ENCODE measurements at places on chromosomes 1 and 21.

- no peak for DNase-seq
Observed at GRCh38 chr1:53140451-53140850, 2.0 kb downstream of the SLC1A7 start.

GRCh38 chr1:169046671-169047070, 59.8 kb upstream of the ATP1B1 start:
- DNase-seq: no peak

DNA sequence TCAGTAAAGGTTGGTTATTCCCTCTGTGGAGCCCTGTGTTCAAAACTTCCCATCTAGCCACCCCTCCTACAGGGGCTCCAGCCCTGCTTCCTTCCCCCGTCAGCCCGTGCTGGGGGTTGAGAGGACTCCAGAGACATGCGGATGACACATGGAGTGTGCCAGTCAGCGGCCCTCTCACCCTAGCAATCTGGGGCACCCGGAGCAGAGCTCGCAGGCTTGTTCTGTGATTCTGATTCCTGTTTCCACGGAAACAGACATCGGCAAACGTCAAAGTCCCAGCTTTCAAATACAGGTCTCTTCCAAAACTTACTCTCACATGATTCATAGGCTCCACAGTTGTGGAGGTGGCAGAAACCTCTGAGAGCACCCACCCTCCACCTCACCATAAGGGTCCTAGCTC, 9.8 kb upstream of the SSBP3 start:
- DNase-seq: no peak

DNA sequence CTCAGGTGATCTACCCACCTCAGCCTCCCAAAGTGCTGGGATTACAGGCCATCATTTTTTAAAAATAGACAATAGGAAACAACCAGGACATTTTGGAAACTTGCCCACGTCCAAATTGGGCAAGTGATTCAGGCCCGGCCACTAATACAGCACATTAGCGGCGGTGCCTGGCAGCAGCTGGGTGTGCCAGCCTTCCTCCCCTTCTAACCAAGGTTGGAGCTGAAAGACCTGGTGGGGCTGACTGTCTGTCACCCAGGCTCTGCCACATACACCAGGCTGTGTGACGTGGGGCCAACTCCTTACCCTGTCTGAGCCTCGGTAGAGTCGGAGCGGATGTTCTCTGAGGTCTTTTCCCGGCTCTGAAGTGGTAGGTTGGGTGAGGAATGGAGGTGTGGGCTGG, 29.6 kb upstream of the TMEM51 start:
- no peak for DNase-seq

- no peak for DNase-seq
Observed at GRCh38 chr1:41361495-41362356, 492 bp downstream of the FOXO6 start.

DNA sequence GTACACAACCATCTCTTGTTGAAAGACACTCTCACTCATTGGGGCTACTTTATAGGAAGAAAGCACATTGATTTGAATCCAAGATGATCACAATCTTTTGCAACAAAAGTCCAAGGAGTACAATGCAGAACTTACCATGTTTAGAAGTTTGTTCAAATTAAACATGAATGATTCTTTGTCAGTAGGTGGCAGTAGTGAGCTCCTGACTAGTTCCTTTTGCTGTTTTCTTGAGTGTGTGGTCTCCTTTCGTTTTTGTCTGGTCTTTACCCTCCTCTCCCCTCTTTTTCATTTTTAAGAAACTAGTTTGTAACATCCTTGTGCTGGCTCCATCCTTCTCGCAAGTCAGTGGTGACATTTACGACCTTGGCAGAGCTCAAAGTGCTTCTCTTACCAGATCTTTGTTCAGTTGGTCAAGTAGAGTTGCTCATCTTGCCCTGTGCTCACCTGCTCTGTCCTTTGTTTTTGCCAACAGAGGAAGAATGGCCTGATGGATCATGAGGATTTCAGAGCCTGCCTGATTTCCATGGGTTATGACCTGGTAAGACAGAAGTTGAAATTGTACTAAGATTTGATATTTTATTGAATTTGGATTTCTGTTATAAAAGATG, 35.7 kb upstream of the MTR start:
- DNase-seq: no peak

- DNase-seq: no peak
Observed at GRCh38 chr1:10909697-10910680, 102.5 kb upstream of the TARDBP start.

- DNase-seq: no peak
Observed at GRCh38 chr1:172630056-172630818, 28.7 kb upstream of the FASLG start.

DNA sequence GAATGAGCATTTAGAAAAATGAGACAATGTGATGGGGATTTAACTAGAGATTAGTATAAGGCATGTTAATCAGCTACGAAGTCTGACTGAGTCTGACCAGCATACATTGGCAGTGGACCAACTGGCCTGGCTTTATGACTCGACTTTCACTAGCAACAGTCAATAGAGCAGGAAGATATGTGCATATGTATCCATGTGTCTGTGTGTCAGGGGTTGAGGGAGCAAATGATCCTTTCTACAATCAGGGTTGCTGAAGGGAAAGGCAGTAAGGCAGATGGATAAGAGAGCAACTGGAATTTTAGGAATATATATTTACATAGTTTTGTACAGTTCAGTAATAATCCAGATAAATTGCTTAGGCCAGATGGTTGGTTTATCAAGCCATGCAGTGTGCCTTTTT, 645.6 kb downstream of the PLA2G4A start:
- DNase-seq: no peak

DNA sequence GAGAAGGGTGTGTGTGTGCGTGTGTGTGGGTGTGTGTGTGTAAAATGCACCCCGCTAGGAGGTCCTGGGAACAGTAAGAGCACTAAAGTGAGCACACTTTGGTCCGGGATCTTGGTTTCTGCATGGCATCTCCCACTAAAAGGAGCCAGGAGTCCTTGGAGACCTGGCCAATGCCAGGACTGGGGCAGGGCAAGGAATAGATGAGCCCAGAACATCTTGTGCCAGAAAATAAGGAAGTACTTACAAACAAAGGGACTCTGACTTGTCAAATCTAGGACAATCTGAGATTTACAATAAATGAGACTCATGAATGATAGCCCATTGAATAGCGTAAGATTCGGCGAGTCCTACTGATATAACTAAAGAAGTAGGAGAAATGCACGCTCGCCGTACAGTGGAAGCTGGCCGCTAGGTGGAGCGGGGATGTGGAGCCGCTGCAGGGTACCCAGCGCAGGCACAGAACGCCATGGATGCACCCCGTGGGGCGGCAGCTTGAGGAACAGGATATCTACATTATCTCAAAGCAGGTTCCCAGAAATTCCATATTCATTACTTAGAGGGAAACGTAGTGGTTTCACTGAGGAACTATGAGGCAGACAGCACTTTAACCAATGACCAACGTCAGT, 7.1 kb downstream of the SLC37A1 start:
- no peak for DNase-seq

GRCh38 chr1:168121401-168122011, 15.2 kb downstream of the GPR161 start:
- no peak for DNase-seq

- DNase-seq: no peak
Observed at GRCh38 chr1:64292399-64292798, 89.0 kb downstream of the UBE2U start.

GRCh38 chr1:12709091-12709491, 6.8 kb upstream of the AADACL3 start:
- DNase-seq: no peak

- no peak for DNase-seq
Observed at GRCh38 chr1:52857443-52857842, 14.9 kb downstream of the ZYG11A start.

Measured in cerebellar nuclear complex (tissue), 1 donor.